ENCODE measurements at places on chromosomes 5 and 9.

- DNase-seq, result peak; percentile 39
These were observed 115.9 kb downstream of the RGS3 start for GRCh38 chr9:113579283-113580040.

- no peak for DNase-seq
These were observed 47.1 kb upstream of the NEK6 start for GRCh38 chr9:124210697-124211096.

DNA sequence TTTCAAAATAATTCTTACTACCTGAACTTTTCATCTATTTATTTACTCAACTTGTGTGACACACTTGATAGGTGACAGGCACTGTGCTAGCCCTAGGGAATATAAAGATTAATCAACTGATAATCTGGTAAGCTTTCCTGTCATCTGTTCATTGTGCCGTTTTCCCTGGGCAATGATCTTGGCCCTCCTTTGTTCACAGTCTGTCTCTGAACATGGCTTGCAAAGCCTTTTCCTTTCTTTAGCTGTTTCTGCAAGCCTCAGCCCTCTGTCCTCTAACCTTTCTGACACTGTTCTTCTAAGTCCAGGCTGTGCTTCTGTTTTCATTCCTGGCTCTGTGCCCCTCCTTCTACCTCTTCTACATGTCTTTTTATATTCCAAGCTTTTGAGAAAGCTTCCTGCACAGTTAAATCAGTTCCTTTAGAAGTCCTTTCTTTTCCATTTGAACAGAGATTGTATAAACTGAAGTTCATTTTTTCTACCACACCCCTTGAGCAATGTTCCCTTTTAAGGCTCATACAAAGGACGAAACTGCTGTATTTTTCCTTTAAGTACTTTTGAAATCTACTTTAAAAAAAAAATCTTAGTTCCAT, 803.0 kb upstream of the ZNF608 start:
- no peak for DNase-seq

DNA sequence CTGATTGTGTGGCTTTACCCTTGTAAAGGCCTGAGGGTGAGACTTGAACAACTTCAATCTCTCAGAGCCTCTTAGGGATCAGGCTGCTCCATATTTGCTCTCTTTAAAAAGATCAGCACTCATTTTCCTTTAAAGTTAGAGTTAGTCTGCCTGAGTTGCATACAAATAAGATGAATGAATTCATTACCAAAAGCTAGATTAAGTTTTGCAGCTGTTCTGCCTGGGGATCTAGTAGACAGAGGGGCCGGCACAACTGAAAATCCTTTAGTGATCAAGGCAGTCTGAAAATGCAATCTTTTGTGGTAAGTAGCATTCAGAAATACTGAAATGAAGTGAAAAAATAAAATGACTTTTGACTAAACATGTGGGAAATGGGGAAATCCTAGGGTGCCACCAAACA, 264.0 kb downstream of the MAN2A1 start:
- DNase-seq, result no peak

- no peak for DNase-seq
These were observed 65.3 kb upstream of the MYO10 start for GRCh38 chr5:17001428-17001827.

DNA sequence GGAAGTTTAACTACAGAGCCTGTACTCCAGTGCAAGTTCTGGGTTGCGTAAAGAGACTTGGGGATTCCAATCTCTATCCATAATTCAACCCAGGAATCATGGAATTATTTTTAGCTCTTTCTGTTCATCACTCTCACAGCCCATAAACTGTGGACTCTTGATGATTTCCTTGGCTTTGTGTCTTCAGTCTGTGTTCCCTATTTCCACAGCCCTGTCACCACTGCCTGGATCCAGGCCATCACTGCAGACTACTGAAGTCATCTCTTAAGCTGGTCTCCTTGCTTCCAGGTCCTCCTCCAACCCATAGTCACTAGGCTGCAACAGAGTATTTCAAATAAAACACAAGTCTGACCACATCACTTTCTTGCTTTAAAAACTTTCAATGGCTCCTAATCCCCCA, 211.7 kb downstream of the PLK2 start:
- DNase-seq, result no peak

GRCh38 chr9:81369121-81369520, 320.2 kb downstream of the TLE1 start:
- DNase-seq, result no peak

DNA sequence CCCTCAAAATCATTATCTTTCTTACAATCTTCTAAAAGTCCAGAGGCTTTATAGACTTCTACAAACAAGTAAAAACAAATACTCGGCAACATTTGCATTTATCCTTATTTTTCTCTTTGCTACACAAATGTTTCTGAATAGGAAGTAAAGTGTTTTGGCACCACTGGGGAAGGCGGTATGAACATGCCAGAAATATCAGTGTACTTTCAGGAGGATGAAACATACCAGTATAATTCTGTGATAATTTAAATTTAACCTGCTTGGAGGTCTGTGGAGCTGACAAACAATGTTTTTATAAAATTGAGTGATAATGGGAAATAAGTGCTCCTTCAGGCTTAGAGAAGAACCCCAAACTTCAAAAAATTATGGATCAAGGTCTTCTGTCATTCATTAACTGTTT, 51.8 kb downstream of the MRPS27 start:
- DNase-seq, result no peak

GRCh38 chr5:132074772-132075718, 1.5 kb downstream of the CSF2 start:
- DNase-seq, result no peak

DNA sequence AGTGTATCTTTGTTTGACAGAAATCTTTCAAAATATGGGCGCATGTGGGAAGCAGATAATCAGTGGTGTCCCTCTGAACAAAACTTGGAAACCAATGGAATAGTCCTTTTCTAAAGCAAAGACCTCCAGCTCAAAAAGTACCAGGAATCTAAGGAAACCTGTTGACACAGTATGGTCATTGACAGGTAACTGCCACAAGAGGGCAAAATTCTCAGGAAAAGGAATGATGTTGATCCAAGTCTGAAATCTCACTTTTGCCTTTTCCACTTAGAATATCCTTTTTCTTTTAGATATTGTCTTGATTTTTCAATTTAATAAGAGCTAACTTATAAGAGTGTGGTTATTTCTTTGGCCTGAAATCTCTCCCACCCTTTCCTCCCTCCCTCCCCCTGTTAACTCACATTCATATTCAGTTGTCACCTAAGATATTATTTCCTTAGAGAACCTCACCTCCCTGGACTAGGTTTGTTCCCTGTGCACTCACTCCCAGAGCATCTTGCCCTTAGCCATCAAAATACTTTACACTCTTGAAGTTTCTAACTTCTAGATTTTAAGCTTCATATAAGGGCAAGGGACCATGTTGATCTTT, 59.0 kb upstream of the BARX1 start:
- DNase-seq, result peak; percentile 47

- DNase-seq, result no peak
These were observed 33.8 kb downstream of the ERGIC1 start for GRCh38 chr5:172867761-172868435.

- peak; percentile 29 for DNase-seq
These were observed 223.5 kb downstream of the SH3GL2 start for GRCh38 chr9:17802249-17802857.

- no peak for DNase-seq
These were observed 1525.6 kb downstream of the MAT2B start for GRCh38 chr5:165030971-165031370.

DNA sequence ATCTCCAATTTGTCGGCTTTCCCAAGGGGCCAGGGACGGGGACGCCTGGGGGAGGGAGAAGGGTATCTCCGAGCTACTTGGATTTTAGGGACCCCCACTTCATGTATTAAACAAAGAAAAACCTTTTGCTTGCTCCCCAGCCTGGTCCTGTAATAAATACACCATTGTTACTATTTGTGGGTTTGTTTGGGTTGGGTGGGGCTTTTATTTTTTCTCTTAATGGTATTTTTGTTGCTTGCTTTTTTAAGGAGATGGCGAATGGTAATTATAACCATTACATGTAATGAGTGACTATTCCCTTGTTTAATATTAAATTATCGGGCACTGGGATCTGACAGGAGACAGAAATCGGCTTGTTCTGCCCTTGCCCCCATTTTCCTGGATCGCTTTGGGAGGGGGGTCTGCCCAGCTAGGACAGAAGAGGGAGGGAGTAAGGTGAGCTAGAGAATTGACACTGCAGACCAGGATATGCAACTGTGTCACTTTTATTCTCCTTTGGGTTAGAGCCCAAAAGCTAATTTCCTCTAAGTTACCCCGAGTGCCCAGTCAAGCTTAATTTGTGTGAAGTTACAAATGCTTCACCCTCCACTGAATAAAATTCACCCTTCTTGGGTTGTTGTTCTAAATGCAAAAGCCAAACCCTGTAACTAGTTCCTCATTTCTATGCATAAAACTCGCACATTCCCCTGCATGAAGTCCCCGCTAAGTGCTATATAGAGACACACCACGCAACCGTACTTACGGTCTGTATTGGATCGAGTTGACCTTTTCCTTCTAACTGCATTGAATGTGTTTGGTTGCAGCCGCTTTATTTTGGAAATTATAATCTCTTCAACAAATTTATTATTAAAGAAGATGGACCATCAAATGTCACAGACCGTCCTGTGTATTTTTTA, 1.6 kb upstream of the ZNF608 start:
- DNase-seq, result peak; percentile 62

DNA sequence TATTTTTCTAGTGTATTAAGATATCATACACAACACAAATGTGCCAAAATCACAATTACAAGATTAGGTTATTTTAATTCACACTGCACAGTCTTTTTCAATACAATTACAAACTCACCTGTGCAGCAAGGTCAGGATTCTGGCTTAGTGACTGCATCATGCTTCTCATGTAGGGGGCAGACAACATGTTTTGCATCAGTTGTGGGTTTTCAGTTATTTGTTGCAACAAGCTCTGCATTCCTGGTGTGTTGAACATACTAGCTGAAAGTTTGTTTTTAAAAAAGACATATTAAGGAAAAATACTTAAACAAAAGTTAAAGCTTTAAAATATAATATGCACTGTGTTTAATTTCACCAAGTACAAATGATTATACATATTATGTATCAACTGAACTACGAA, 38.7 kb downstream of the UBQLN1 start:
- no peak for DNase-seq

GRCh38 chr5:3911773-3912172, 316.1 kb downstream of the IRX1 start:
- DNase-seq, result no peak

DNA sequence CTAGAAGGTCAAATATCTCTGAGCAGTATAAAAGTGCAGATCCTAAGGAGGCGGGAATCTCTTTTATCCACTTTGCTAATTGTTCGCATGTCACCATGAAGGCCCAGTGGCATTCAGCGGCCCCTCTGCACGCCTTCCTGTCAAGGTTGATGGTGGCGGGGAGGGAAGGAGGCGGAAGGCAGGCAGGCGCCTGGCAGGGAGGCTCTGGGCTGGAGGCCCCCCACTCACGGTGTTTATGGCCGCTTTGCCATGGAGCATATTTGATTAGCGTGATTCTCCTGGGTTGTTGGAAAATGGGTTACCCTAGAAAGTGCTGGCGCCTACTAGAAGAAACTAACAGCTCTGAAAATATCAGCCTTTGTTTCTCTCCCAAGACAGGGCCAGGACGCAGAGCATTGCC, 209.6 kb downstream of the FSTL4 start:
- no peak for DNase-seq
